ENCODE measurements at places on chromosomes 4 and X. TPM values are rescaled to one million over a fixed set of nuclear protein-coding genes. Genes with fewer than 3 reads are reported as not detected.

DNA sequence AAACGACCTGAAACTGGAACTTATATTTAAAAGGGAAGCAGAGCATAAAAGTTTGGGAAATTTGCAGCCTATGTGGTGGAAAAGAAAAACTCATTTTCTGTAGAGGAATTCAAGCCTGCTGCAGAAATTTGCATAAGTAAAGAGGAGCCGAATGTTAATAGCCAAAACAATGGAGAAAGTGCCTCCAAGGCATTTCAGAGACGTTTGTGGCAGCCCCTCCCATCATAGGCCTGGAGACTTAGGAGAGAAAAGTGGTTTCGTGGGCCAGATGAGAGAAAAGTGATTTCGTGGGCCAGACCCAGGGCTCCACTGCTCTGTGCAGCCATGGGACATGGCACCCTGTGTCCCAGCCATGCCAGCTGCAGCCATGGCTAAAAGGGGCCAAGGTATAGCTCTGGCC lies 361.9 kb downstream of the PCDH19 start:
- no peak for DNase-seq

DNA sequence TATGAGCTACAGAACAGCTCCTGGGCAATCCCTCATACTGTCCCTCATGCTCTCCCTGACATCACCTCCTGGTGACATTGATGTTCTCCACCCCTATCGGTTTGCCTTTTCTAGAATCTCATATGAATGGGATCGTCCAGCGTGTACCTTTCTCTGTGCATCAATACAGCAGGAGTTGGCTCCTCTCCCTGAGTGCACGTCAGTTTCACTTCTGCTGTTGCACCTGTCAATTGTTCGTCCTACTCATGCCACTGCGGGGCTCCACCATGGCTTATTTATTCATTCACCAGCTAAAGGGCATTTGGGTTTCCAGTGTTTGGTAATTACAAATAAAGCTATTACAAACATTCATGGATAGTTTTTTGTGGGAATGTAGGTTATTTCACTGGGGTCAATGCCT lies 269.1 kb upstream of the ZFP42 start:
- no peak for DNase-seq

Gene SPANXB1
- not detected for total RNA-seq

Gene FAM184B
- total RNA-seq, result 0.02 TPM

DNA sequence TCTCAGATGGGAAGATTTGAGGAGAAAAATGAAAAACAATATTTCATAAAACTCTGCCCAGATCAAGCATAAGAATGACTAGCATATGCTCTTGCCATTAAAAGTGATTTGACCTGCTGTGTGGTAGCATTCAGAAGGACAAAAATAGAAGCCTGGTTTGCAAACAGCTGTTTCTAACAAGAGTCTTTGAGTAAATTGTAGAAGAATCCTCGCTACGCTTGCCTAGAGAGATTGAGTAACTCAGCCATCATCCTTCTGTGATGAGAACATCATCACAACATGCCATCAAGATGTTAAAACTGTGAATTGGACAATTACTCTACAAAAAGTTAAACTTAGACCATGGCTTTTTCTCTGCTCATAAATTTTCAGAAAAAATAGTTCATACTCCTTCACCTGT lies 168.9 kb upstream of the PUDP start:
- no peak for DNase-seq

DNA sequence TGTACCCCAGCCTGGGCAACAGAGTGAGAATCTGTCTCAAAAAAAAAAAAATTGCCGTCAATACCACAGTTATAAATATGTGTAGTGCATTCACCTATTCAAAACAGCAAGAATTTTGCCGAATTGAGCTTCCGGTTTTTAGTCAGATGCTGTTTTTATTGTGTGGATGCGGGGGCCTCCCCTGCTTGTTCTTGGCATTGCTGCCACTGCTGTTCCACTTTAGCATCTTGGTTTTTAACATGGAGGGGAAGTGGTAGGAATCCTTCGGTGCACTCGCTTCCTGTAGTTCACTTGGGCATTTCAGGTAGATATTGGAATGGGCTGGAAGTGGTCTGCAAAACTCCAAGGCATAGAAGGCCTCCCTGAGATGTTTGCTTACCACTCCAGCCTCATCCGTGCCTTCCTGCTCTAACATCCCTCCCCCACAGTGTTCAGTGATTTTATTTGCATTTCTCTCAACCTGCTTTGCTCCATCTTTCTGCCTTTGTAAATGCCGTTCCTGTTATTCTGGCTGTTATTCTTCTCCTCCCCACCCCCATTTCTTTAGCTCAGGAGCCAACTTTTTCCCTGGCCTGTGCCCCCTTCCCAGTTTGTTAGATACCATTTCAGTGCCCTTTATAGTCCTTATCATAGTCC lies 25.5 kb downstream of the MOB1B start:
- DNase-seq, result peak; percentile 51

Gene F8A3
- 10.8 TPM for total RNA-seq

Gene UCP1
- total RNA-seq, result not detected

DNA sequence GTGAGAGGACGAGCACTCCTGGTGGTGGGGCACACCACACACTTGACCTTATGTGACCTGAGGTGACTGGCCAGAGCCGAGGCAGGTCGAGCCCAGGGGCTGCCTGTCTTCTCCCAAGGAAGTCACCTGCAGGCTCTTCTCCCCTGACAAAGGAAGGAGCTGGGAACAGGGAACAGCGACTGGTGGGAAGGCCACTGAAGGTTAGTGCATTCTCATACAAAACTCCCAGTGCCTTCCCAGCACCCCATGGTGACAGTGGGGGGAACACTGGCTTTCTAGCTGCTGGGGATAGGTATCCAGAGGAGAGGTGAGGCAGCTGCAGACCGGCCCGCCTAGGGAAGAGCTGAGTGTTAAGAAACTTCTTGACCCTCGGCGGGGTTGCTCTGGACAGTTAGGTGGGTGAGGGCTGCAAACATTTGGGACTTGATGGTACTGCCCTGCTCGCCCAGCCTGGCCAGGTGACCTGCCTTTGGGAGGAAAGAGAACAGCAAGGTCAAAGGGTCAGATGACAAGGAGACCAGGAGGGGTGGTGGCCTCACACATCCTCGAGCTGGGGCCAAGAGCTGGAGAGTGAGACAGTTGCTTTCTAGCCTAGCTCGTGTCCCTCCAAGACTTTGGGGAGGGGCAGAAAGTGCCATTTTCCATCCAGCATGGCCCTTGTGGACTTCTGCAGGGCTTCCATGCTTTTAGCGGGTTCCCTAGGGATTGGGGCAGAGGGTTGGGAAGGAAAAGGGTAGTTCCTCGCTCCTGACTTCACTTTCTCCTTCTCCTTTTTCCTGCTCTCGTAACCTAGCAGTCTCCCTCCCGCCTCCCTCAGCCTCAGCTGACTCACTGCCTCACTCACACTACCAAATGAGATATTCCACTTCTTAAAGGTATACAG lies 2.7 kb downstream of the NALF2 start:
- DNase-seq, result no peak

DNA sequence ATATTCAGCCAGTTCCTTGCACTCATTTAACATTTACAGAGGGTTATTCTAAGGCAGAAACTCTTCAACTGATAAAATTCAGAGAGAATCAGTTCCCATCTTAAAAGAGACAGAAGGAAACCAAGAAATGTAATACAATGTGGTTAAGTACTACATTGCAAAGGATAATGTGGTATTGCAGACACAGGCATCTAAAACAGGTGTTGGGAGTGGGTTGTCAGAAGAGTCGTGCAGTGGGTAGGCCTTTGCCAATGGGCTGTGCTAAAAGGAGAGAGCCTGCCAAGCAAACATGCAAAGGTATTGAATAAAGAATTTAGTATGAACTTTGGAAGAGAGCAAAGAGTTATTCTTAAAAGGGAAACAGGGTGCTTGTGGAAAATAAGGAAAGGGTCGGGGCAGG lies 1044.4 kb upstream of the DIAPH2 start:
- DNase-seq, result no peak

Gene INTS6L
- 20.3 TPM for total RNA-seq

GRCh38 chr4:156558373-156559025 lies 413.1 kb downstream of the PDGFC start:
- no peak for DNase-seq

- no peak for DNase-seq
These were observed 1.8 kb upstream of the FAM50A start for GRCh38 chrX:154441984-154442707.

- no peak for DNase-seq
These were observed 38.7 kb downstream of the HNRNPD start for GRCh38 chr4:82335043-82335442.

GRCh38 chrX:39631276-39632229 lies 466.2 kb downstream of the BCOR start:
- no peak for DNase-seq

DNA sequence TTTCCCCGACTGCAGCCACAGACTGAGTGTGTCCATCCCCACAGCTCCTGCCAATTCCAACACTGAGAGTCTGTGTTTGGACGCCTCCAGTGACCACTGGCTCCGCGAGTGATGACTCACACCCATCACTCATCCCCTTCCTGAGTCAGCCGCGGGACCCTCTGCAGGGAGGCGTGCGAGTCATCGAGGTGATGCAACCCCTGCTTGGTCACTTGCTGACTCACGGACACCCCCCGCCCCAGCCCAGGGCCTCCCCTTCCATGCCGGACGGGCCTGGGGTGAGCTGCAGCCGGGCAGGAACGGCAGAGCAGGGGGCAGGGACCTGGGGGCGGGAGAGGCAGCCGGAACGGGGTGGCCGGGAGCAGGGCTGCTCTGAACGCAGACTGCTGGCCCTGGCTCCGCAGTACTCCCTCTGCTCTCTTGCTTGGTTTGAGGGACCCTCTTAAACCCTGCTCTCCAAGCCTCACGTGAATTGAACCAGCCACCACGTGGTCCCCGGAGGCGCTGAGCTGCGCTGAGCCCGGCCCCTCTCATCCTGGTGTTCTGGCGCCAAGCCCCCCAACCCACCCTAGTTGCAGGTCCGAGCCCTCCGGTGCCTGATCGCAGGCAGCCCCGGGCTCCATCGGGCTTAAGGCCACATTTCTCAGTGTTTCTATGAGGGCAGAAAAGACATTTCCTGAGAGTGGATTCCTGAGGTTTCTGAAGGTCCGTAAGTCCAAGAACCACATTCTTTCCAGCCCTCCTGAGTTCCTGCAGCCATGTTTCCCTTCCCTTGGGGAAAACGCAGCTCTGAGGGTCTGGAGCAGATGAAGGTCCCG lies 32.4 kb downstream of the FGFRL1 start:
- DNase-seq, result no peak

Gene HELT
- total RNA-seq, result not detected

Gene ARL9
- total RNA-seq, result not detected

- DNase-seq, result no peak
These were observed 63.7 kb downstream of the FHIP1A start for GRCh38 chr4:151472711-151473110.

- no peak for DNase-seq
These were observed 70.7 kb downstream of the SUPT20HL2 start for GRCh38 chrX:24243188-24243587.

Gene CXorf49
- total RNA-seq, result not detected

GRCh38 chr4:107689912-107690587 lies 30.0 kb downstream of the PAPSS1 start:
- no peak for DNase-seq

DNA sequence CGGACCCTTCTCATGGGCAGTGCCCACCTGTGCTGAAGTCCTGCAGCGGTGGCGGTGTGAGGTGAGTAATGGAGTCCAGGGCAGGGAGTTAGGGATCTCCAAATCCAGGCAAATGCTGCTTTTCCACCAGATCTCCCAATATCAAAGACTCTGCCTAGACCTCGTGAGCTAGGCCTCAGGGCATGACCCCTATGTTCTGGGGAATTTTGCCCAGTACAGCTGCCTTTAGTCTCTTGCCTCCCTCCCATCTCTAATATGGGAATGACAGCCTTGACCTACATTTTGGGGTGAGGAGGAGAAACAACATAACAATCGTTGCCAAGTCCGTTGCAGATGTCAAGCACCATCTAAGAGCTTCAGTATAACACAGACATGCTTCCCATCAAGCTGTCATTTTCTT lies 7.3 kb downstream of the PAK3 start:
- no peak for DNase-seq

Gene CEP44
- 22.2 TPM for total RNA-seq

Gene GAGE12F
- not detected for total RNA-seq

Gene IL2RG
- total RNA-seq, result 512 TPM

Gene TRIM75
- not detected for total RNA-seq

Gene KIAA1210
- total RNA-seq, result not detected

GRCh38 chrX:112587194-112587593 lies 92.5 kb downstream of the LHFPL1 start:
- no peak for DNase-seq

DNA sequence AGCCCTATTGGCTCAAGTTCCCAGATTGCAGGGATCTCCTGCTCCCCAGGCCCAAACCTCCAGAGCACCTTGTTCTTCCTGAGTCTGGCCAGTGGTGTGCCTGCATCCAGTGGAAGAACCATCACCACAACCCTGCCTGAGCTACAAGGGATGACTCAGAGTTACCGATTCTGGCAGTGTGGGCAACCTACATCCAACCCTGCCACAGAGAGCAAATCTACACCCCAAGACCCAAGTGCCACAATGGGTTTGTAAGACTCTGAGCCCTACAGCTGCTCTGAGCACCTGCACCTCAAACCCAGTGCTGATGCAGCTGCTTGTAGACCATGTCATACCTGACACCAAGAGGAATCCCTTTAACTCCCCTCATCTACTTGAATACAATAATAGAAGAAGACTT lies 110.0 kb downstream of the SOWAHB start:
- DNase-seq, result no peak

GRCh38 chrX:72621163-72621562 lies 48.5 kb upstream of the HDAC8 start:
- DNase-seq, result no peak

- peak; percentile 86 for DNase-seq
These were observed 19.9 kb upstream of the ENPP6 start for GRCh38 chr4:184237612-184238011.

DNA sequence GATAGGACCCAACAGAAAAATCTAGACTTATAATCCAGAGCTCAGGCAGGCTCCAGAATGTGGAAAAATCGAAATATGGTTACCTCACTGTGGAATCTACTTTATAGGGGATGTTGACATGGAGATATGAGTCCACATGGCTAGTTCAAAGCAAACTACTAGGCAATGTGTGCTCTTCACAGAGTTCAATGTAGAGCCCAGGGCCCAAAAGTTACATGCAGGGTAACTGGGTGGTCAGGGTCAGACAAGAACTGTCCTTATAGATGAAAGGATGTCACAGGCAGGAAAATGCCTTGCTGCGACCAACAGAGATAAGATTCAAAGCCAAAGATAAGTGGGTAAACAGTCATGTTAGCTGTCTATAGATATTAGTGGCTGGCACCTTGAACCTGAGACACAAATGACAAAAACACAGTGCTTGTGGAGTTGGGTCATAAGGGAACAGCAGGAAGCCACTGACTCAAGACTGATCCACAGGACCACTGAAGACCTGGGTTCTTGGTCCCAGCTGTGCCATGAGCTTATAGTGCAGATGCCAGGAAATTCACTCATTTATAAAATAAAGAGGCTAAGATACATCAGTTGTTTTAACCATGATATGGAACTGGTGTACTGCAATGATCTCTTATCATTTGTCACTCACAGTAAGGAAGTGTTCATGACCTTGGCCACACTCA lies 101.7 kb upstream of the MBNL3 start:
- no peak for DNase-seq

Gene GJB1
- total RNA-seq, result not detected

GRCh38 chr4:146330392-146330791 lies 116.1 kb downstream of the REELD1 start:
- DNase-seq, result no peak
